Stimulated activated CD4-positive, alpha-beta T cell treated with anti-CD3 and anti-CD28 coated beads, Interleukin-12 subunit alpha, Interleukin-12 subunit beta, amount 100 ng/mL, for 48 hours (primary cell): ENCODE measurements at places on chromosomes 5 and 9.

DNA sequence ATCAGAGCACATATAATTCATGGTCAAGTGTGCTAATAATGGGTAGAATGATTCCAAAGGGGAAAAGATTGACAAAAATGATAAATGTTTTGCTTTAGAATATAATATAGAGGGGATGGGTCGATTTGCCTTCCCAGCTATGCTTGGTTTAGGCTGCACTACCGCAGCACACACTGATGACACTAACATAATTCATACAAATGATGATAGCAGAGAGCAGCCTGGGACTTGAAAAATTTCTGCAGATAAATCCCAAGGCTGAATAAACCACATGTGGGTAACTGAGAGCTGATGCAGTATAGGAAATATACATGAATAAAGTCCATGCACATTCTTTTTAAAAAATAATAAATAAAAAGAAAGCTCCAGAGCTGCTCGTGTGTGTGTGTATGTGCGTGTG is 54.5 kb downstream of the EFNA5 start:
- DNase-seq: no peak

GRCh38 chr5:151007430-151008209 is 12.8 kb upstream of the GPX3 start:
- DNase-seq: no peak

- no peak for DNase-seq
Measured at GRCh38 chr5:138538943-138539627, 4.0 kb downstream of the ETF1 start.

GRCh38 chr5:106303911-106304310 is 1366.8 kb downstream of the EFNA5 start:
- DNase-seq: no peak

GRCh38 chr5:7422316-7423106 is 26.6 kb downstream of the ADCY2 start:
- DNase-seq: no peak
